ENCODE measurements at places on chromosomes 5 and 9.

DNA sequence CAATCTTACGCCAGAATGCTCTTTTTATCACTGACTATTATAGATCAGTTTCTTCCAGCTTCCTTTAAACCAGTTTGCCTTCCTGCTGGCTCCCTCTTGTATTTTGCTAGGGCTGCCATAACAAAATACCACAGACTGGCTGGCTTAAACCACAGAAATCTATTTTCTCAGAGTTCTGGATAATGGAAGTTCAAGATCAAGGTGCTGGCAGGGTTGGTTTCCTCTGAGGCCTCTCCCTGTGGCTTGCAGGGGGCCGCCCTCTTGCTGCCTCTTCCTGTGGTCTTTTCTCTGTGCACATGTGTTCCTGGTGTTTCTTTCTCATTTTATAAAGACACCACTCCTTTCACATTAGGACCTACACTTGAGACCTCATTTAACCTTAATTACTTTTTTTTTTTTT is 6.8 kb upstream of the FXN start:
- no peak for DNase-seq

DNA sequence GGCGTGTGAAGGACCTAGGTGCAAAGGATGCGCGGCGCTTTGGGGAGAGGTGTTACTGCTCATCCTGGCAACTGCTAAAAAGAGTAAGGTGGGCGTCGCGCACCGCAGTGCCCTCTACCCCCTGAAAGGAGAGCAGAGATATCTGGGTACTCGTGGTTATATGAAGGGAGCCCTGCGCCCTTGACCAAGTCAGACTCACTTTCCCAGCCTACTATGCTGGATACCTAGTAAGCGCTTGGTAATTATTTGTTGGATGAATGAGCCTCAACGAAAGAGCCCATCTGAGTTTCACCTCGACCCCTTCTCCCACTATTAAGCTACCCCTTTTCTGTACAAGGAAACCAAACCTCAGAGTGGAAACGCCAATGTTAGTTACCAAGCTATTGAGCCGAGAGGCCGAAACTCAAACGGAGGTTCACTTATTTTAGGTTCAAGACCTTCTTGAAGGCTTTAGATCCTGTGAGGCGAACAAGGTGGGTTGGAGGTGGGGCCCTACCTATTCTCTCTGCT is 8.0 kb downstream of the LHX6 start:
- DNase-seq: no peak

- no peak for DNase-seq
Measured at GRCh38 chr5:93603793-93604643, 21.0 kb downstream of the NR2F1 start.

GRCh38 chr5:76896196-76896595 is 46.4 kb downstream of the S100Z start:
- DNase-seq: no peak

- DNase-seq: no peak
Measured at GRCh38 chr5:154721481-154722058, 33.6 kb upstream of the LARP1 start.
